ENCODE measurements at places on chromosomes 4 and X.

DNA sequence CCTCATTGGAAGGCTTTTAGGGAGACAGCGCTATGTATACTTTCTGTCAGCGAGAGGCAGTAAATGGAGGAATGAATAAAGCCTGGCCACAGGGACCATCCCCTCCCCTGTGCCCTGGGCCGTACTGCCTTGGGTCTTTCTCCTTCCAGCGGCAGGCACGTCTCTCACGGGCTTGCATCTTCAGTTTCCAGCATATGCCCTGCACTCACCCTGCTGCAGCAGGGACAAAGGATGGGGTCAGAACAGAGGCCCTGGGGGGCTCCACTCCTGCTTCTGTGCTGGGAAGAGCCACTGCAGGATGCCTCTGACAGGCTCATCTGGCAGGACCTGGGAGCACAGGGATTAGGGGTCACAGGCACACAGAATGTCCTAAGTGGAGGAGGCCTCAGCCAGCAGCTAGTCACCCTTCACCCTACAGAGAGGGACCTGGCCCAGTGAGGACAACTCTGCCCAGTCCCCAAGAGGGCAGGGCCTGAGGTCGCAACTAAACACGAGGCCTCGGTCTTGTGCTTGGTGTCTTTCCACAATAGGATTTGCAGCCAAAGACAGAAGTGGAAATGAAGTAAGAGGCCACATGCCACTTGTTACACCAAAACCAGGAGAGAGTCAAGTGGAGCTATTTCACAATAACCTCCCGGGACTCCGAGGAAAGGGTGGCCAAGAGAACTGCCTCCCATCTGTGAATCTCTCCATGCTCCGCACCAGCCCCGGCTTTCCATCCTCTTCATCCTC is 150.8 kb downstream of the AFAP1 start:
- DNase-seq: no peak

GRCh38 chr4:123390846-123391456 is 5.6 kb upstream of the SPRY1 start:
- no peak for DNase-seq

DNA sequence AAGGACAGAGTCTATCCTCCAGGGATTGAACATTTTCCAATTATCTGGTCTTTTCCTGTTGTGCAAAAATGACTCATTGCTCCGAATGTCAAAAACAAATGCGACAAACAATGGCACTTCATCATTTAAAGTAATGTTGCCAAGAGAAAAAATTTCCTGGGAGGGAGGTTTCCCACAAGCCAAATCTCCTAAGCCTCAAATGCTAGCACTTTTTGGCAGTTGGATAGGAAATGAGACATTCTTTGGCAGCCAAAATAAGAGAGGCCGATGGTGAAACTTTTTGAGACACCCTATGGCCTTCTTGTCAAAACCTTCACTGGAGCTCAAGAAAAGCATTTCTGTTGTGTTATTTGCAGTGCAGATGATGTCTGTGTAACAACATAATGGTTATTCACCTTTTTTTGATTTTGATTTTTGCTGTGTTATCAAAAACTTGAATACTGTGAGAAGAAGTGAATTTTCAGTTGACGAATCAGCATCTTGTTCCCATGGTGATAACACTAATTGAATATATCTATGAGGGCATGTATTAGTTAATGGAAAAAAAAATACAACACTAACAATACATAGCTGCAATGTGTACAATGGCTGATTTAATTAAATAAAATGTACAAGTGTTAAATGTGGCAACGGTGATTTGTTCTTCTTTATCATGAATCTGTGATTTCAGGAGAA is 333.8 kb downstream of the ANK2 start:
- DNase-seq: no peak

DNA sequence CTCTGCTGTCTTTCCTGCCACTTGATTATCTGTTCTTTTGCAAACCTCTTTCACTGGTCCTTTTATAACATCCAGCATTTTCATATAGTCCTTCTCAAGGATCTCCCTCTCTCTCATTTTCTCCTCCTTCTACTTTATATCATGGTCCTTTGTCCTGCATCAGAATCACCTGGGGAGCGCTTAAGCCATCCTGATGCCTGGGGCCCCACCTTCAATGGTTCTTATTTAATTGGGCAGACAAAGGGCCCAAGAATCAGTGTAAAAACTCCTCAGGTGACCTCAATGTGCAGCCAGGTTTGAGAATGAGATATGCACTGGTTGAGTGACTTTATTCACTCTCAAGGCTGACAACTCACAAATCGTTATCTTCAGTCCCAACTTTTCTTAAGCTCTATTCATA is 283.9 kb downstream of the UNC5C start:
- DNase-seq: no peak

Data from foreskin keratinocyte (primary cell).